ENCODE measurements at places on chromosomes 7 and 10.
A peak's percentile ranks its signal among the peaks of the same experiment; 100 is the strongest.

DNA sequence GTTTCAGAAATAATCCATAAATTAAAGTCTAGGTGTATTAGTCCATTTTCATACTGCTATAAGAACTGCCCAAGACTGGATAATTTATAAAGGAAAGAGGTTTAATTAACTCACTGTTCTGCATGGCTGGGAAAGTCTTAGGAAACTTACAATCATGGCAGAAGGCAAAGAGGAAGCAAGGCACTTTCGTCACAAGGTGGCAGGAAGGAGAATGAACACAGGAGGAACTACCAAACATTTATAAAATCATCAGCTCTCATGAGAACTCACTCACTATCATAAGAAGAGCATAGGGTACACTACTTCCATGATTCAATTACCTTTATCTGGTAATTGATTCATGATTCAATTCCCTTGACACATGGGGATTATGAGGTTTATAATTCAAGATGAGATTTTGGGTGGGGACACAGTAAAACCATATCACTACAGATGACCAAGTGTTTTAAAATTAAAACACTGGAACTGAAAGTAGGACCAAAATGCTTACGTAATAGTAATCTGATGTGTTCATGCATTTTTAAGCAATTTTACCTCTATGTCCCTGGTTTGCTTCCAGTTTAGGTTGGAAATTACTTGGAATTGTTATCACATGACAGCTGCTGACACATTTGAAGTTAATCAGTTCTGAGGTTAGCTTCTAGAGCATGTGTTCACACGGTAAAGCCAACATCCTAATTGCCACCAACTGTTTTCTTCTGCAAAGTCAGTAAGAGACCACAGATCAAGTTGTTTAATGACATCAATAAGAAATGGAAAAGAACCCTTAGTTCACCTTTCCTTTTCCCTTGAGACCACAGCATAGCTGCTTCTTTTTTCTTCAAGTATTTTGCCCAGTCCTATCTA lies 48.4 kb upstream of the SEMA3C start:
- DNase-seq: no peak

- DNase-seq: peak; percentile 10
These were observed 236.5 kb downstream of the SKAP2 start for GRCh38 chr7:26627891-26628341.

DNA sequence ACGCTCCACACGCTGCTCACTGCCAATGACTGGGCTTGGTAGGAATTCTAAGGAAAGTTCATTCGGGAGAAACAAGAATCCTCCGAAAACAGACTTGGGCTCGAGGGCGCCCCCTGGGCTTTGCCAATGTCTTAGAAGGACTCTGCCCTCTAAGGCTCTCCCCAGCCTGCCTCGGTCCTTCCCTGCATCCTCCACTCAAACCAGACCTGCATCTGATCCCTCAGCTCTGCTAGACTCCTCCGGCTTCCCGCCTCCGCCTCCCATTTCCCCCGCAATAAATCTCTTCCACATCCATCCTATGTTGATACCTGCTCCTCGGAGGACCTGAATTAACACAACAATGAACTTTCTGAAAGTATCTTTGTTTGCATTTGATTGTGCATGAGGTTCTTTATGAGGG lies 177.6 kb downstream of the PLPP4 start:
- no peak for DNase-seq

DNA sequence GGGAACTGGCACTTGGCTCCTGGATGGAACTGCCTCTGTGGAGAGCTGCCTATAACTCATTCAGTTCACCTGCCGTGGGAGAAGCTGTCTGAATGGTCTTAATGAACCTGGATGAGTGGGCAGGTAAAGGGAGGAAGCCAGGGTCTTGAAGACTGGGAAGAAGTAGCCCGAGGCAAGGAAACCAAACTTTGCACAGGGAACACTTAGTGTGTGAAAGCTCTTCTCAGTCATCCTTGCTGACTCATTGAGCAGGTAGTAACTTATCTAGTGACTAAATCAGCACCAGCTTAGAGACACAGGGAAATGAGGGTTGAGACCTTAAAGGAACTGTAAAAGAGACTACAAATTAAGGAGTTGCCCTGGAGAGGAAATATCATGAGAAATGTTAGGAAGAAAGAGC lies 9.9 kb downstream of the LRRC4 start:
- DNase-seq: no peak

GRCh38 chr10:110398419-110399105 lies 93.8 kb upstream of the SMNDC1 start:
- peak; percentile 74 for DNase-seq

DNA sequence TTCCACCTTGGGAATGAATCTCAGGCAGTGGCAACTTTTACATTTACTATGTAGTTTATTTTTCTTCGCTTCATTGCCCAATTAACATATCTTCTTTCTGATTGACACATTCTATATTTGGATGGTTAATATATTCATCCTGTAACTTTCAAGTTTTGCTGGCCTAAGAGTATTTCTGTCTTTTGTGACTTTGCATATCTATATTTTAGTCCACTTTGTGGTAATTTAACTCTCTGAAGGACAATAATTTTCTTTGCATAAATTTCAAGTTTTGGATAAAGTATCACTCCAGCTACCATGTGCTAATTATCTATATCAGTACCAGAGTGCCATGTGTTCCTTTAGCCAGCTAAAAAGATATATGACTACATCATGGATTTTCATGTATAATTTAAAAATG lies 151.5 kb upstream of the KAT6B start:
- DNase-seq: no peak

- no peak for DNase-seq
These were observed 1263.5 kb upstream of the AUTS2 start for GRCh38 chr7:68334636-68335272.

DNA sequence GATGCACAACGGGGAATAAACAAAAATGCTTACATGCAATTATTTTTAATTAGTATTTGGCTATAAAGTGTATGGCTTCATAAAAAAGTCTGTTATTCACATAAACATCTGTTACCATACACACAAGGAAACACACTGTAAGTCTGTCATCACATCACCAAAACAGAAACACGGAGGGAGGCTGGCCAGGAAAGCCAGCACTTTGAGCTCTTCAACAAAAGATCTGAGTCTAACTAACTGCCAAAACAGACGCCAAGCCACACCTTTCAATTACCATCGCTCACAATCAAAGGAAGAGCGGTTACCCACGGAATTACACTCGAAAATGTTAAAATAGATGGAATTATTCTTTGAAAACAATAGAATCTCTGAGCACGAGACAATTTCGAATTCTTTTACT lies 49.2 kb upstream of the MGMT start:
- no peak for DNase-seq

- DNase-seq: no peak
These were observed 405.5 kb downstream of the ANKRD7 start for GRCh38 chr7:118629898-118630438.

- DNase-seq: no peak
These were observed 218.4 kb downstream of the CHRM2 start for GRCh38 chr7:137086896-137087295.

DNA sequence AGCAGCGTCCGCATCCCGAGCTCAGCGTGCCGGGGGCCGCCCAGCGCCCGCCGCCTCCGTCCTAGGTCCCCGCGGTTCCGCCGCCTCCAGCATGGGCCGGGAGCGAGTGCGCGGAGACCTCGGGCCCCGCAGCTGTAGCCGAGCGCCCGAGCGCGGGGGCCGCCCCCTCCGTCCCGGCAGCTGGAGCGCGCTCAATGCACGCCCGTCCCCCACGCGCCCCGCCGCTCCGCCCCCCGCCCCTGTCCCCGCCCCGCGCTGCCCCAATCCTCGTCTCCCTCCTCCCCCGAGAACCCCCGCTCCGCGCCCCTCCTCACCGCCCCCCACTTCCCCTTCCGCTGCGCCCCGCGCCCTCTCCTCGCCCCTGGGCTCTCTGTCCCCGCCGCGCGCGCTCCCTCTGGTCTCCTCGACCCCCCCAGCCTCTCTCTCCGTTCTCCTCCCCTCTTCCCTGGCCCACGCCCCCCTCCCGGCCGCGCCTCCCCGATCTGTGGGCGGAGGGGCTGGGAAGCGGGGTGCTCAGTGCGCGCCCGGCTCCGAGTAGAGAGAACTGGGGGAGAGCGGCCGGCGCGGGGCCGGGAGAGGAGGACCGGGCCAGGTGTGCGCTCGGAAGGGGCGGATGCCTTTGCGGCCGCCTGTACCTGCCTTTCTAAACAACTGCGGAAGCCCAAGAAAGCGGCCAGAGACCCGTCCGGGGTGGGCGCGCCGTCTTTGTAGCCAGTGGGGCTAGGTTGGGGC lies at the start of gene VIPR2:
TSS of gene VIPR2 (minus strand) at position 110 of the 732 bp plus-strand sequence. CDS start at position 14, 96 bp downstream.
- no peak for DNase-seq

DNA sequence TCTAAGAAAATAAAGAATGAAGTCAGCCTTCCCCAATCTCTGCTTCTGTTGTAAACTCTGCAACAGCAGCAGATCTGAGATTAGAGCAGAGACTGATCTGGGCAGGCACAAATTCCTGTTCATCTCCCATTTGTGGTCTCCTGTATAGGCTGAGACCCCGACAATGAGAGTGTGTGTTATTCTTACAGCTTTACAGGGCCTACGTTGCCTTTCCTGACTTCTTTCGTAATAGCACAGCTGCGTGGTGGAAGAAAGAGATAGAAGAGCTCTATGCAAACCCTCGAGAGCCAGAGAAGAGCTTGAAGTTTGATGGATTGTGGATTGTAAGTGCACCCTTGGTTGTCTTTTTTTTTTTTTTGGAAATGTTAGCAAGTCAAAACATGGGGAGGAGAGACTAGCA lies 72.1 kb downstream of the PRSS58 start:
- no peak for DNase-seq

DNA sequence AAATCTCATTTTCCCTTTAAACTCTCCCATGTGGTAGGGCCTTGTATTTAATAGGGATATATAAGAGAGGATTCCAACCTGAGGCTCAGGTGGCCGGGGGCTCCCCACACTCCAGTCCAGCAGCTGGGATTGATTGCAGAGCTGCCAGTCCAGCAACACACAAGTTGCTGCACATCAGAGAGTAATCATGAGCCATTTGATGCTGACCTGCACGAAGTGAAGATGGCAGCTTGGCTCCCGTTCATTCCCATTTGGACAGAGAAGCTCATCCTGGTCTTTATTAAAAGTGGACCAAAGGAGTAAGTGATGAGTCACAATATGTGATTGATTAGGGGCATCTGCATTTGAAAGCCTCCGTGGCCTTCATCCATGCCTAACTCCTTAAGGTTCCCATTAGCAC lies 202.4 kb downstream of the PLXNA4 start:
- no peak for DNase-seq

GRCh38 chr10:34526186-34526585 lies 288.9 kb downstream of the PARD3 start:
- DNase-seq: no peak

DNA sequence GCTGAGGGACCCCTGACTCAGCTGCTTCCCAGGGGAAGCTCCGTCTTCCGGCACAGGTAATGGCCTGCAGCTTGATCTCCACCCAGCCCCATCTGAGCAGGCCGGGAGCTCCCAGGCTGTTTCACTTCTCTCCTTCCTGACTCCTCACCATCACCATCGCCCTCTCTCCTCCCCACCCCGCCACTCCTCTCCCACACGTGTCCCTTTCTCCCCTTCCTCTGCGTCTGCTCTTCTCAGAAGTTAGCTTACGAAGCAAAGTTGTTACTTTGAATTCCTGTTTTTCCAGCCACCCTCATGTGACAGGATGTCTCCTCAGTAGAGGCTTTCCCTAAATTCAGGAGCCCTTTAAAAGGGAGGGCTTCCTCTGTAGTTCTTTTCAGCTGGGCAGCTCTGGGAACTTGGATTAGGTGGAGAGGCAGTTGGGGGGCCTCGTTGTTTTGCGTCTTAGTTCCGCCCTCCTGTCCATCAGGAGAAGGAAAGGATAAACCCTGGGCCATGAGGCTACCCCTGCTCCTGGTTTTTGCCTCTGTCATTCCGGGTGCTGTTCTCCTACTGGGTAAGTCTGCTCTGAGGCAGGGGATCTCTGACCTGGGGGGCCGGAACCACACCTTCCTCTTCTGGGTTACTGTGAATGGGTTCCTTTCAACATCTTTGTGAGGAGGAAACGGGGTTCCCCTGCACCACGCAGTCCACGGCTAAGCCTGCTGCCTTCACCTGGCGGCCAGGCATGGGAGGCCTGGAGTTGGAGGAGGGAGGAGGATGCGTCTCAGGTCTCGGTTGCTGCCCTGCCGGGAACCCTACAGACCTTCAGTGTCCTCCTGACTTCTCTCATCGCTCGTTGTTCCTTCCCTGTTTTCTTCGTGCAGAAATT lies at the start of gene MRC1:
TSS of gene MRC1 (plus strand) at position 378 of the 871 bp plus-strand sequence. CDS start at position 496, 118 bp downstream.
- DNase-seq: no peak

DNA sequence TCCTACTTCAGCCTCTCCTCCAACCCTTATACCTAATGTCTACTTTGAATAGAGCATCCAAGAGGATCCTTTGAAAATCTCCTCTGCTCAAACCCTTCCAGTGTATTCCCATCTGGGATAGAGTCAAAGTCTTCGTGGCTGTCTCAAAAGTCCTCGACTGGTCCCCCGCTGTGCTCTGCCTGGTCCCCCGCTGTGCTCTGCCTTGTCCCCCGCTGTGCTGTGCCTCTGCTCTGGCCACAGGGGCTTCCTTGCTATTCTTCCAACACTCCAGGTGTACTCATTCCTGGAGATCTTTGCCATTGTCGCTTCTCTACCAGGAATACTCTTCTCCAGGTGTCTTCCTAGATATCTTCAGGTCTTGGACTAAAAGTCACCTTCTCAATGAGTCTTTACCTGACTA lies 36.1 kb upstream of the COMMD3 start:
- no peak for DNase-seq

GRCh38 chr10:121927318-121927840 lies 452 bp downstream of the ATE1 start:
- peak; percentile 87 for DNase-seq

GRCh38 chr7:50142425-50143017 lies 49.5 kb upstream of the ZPBP start:
- peak; percentile 49 for DNase-seq

DNA sequence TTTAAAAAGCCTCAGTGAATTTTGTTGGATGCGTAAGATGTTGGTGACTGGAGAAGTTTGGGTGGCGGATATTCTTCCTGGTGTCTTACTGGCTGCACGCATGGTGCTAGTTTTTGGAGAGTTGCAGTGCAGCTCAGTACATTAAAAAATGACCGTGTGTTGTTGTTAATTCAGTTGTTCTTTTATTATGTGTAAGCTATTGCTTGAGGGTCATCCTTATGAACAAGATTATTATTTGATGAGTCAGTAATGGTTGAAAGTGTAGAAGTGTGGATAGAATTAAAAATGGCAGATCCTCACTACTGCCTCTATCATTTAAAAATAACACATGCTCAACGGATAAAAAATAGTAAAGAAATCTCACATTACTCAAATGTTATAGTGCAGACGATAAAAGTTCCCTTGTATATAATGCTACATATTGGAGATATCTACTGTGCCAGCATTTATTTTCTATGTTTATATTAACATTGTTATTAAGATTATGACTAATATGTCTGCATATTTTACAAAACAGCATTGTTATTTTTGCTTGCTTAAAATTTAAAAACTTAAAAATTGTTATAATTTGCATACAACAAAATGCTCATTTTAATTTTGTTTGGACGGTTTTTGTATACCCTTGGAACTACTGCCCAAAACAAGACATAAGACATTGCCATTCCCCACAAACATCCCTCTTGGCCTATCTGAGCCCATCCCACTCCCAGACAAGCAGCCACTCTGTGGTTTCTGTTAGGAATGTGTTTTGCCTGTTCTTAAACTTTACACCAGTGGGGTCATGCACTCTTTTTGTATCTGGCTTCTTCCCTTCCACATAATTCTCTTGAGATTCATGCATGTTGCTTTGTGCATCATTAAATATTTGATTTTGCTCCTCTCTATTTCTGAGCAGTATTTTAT lies 142.0 kb downstream of the DOCK1 start:
- no peak for DNase-seq

Measured in left lung (tissue), 14 donors.